Stimulated activated CD8-positive, alpha-beta memory T cell treated with anti-CD3 and anti-CD28 coated beads, Interleukin-15, amount 100 ng/mL, for 24 hours (primary cell): ENCODE measurements at places on chromosomes 3 and 15.

GRCh38 chr15:27272427-27272826 is 301.4 kb downstream of the GABRG3 start:
- DNase-seq: no peak

DNA sequence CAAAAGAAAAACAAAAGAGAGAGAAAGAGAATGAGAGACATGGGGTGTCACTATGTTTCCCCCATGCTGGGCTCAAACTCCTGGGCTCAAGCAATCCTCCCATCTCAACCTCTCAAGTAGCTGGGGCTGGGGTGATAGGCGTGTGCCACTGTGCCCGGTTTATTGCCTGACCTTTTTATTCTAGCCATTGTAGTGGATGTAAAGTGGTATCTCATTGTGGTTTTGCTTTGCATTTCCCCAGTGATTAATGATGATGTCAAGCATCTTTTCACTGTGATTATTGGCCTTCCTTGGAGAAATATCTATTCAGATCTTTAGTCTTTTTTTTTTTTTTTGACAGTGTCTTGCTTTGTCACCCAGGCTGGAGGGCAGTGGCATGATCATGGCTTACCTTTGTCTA is 37.7 kb upstream of the GK5 start:
- no peak for DNase-seq

- no peak for DNase-seq
Measured at GRCh38 chr3:13023235-13023970, 49.8 kb downstream of the IQSEC1 start.

- no peak for DNase-seq
Measured at GRCh38 chr15:87877114-87877810, 379.3 kb downstream of the NTRK3 start.

GRCh38 chr3:11206316-11206715 is 52.0 kb downstream of the HRH1 start:
- no peak for DNase-seq
